ENCODE measurements at places on chromosomes 1 and 21. TPM values are rescaled to one million over a fixed set of nuclear protein-coding genes. Genes with fewer than 3 reads are reported as not detected.

- no peak overlapping the region for H3K4me3 ChIP-seq
- no peak for DNase-seq
- no peaks in the 10 kb centered on the region for H3K4me1 ChIP-seq
- H3K36me3 ChIP-seq: no peaks in the 10 kb centered on the region
Observed at GRCh38 chr1:184691719-184692324, 62.8 kb downstream of the EDEM3 start.

Gene C1QA
- 72.4 TPM for total RNA-seq

Gene UBQLN4
- total RNA-seq: 43.4 TPM

DNA sequence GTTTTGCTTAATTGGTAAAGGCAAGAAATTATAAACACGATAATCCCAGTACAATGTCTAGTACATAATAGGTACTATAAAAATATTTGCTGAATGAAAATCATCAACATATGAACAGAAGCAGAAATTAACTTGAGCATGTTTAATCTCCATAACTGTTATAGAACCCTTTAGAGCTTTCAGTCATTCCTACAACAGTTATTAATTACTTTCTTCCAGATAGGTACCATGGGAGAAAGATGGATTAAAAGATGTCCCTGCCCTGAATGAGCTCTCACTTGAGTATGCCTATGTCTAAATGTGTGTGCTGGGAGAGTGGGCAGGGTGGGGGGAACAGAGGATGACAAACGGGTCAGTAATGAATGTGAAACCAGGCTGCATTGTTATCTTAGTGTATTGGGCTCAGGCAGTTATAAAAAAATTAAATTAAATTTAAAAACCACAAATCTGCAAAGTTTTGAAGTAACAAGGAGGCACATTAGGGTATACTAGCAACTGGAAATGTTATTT, 2.4 kb downstream of the EPS15 start:
- no peak overlapping the region for H3K4me3 ChIP-seq
- DNase-seq: no peak
- H3K27me3 ChIP-seq: no peaks in the 10 kb centered on the region
- H3K4me1 ChIP-seq: peaks cover 20% of the 10 kb centered on the region
- no peaks in the 10 kb centered on the region for H3K36me3 ChIP-seq

- no peaks in the 10 kb centered on the region for H3K4me1 ChIP-seq
- H3K36me3 ChIP-seq: no peaks in the 10 kb centered on the region
- H3K4me3 ChIP-seq: no peak overlapping the region
- no peaks in the 10 kb centered on the region for H3K27me3 ChIP-seq
Observed at GRCh38 chr1:209191262-209191634, 392.3 kb upstream of the CAMK1G start.

- peak; percentile 71 for DNase-seq
- no peaks in the 10 kb centered on the region for H3K36me3 ChIP-seq
- H3K27ac ChIP-seq: peak overlapping the region; percentile 24
- peaks cover 4% of the 10 kb centered on the region for H3K4me1 ChIP-seq
Observed at GRCh38 chr21:38505654-38506523, 7.6 kb upstream of the ERG start.

- H3K4me3 ChIP-seq: no peak overlapping the region
- DNase-seq: peak; percentile 69
- H3K27ac ChIP-seq: peak overlapping the region; percentile 95
- no peaks in the 10 kb centered on the region for H3K36me3 ChIP-seq
- no peaks in the 10 kb centered on the region for H3K27me3 ChIP-seq
Observed at GRCh38 chr1:116125758-116126157, 14.6 kb downstream of the MAB21L3 start.

- H3K36me3 ChIP-seq: no peaks in the 10 kb centered on the region
- no peak overlapping the region for H3K4me3 ChIP-seq
- H3K27ac ChIP-seq: no peak overlapping the region
- no peaks in the 10 kb centered on the region for H3K27me3 ChIP-seq
- H3K4me1 ChIP-seq: no peaks in the 10 kb centered on the region
- DNase-seq: no peak
Observed at GRCh38 chr21:38470755-38471154, 27.5 kb downstream of the ERG start.

DNA sequence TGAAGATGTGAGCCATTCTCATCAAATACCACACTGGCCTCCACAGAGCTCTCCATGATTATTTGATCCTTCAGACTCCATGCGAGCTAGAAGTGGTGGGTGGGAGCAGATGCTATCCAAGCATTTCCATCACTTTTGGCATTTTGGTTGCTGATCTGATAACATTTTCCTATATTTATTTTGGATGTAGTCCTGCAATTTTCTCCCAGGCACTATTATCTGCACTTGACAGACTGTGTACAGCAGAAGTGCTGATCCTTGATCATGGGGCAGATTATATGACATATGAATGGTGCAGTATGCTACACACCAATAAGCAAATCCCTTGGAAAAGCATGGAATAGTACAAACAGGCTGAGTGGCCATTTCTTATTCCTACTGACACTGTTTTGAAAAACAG, 167.6 kb upstream of the LRRC7 start:
- H3K27ac ChIP-seq: no peak overlapping the region
- no peak for DNase-seq
- no peaks in the 10 kb centered on the region for H3K36me3 ChIP-seq
- no peak overlapping the region for H3K4me3 ChIP-seq

Gene AGT
- 5.3 TPM for total RNA-seq

All from colonic mucosa (tissue), 4 donors.